ENCODE measurements at places on chromosomes 13 and 19.

GRCh38 chr19:20078581-20079031 is 806 bp downstream of the ZNF90 start:
- no peak for DNase-seq

- DNase-seq: no peak
These were observed 4.2 kb downstream of the CYTH2 start for GRCh38 chr19:48473161-48473966.

DNA sequence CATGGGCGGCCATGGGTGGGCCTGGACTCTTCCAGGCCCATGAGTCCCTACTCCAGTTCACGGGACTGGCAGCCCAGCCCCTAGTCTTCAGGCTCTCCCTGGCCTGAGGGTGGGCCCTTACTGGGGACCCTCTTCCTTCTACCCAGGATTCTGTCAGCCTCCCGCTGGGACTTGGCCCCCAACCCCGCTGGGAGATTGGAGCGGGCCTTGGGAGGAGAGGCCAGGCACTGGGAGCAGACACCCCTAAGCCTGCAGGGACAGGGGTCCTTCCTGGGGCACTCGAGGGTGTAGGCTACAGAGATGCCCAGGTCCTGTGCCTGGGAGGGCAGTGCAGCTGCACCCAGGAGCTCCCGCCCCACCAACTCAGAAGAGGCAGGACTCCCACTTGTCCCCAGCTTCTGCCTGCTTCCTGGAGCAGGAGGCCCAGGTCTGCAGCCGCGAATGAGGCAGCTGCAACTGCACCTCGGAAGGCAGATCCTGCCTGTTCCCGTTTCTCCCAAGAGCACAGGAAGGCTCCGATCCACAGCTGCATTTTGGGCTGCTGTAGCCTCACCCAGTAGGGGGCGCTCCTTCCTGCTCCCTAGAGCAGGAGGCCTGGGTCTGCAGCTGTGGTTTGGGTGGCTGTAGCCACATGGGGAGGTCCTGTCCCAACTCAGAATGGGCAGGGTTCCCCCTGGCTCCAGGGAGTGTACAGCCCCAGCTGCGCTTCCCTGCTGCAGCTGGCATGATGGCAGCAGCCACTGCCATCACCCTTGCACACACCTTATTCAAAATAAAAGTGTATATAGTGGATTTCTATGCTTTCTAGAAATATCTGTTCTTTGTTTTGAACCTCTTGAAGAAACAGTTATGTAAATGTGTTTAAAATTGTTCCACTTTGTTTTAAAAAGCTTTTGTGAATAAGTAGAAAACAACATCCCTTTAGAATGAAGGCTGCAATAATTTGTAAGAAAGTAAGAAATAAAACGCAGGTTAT is 46.8 kb downstream of the TEX26 start:
- DNase-seq: no peak

GRCh38 chr13:44397766-44398223 is 24.2 kb downstream of the SERP2 start:
- DNase-seq: no peak

- DNase-seq: no peak
These were observed 91.3 kb downstream of the USP12 start for GRCh38 chr13:27080018-27080948.

- DNase-seq: no peak
These were observed 18.4 kb upstream of the RUBCNL start for GRCh38 chr13:46405457-46405856.

- DNase-seq: no peak
These were observed 11.1 kb upstream of the UQCR11 start for GRCh38 chr19:1616396-1616795.

DNA sequence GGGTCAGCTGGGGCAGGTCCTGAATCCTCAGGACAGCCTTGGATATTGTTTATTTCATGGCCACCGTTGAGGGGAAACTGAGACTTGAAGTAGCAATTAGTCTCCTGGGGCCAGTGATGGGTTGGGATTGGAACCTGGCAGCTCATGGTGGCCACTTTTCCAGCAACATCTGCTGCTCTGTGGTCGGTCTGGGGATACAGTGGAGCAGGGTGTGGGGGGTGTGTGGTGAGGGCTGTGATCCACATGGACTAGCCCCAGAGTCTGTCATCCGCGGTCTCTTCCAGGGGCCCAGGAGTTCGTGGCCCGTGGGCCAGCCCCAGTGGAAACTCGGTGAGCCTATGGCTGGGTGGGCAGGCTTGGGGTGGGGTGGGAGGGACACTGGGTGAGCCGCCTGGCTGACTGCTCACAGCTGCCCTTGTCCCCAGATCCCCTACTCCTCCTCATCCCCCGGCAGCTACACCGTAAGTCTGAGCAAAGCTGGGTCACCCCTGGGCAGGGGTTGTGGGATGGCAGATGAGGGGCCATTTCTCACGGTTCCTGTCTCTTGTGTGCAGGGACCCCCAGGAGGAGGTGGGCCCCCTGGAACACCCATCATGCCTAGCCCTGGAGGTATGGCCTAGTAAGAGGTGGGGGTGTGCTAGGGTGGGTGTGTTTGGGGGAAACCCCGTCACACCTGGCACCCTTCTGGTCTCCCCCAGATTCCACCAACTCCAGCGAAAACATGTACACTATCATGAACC is 5.5 kb downstream of the ISYNA1 start:
- no peak for DNase-seq
